ENCODE measurements at places on chromosomes 3 and 15. TPM values are rescaled to one million over a fixed set of nuclear protein-coding genes. Genes with fewer than 3 reads are reported as not detected.

DNA sequence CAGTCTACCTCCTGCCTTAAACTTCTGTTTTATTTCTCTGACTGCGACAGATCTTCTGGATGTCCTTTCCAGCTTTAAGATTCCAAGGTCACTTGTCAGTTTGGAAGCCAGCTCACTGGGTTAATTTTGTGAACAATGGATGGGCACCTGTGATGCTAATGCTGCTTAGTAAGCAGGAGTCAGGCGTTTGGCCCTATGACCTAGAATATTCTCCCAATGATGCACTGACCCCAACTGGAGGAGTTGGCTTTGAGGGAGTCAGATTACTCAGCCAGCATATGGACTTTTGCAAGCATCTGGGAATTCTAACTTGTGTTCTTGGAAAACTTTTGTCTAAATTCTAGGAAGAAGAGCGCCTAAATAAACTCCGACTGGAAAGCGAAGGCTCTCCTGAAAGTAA is 28.1 kb downstream of the HACD3 start:
- DNase-seq, result no peak

DNA sequence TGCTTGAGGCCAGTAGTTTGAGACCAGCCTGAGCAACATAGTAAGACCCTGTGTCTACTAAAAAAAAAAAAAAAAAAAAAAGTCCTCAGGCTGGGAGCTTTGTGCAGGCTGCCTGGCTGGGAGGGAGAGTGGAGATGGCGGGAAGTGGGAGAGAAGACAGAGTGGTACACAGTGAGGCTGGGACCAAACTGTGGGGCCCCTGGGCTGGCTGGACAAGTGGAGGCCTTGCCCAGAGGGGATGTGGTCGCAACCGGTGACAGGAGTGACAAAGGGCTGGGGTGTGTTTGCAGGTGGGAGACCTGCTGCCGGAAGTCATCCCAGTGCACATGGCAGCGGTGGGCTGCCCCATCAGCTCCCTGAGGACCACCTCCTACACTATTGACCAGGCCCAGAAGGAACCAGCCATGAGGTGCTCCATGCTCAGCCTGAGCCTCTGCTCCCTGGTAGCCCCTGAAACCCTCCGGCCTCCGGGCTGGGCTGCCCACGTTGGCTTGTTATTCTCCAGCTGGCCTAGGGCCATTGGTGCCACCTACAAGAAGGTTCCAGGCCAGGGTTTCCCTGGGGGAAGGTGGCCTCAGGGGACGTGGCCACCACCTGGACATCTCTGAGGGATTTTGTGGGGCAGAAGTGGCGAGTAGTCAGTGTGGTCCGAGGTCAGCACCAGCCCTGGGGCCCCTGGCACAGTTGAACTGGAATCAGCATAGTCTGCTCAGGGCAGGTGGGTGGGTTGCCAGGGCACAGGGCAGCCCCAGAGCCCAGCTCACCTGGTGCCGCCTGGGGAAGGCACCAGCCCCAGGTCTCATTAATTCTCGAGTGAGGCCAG is 22.7 kb downstream of the ACAA1 start:
- peak; percentile 64 for DNase-seq

DNA sequence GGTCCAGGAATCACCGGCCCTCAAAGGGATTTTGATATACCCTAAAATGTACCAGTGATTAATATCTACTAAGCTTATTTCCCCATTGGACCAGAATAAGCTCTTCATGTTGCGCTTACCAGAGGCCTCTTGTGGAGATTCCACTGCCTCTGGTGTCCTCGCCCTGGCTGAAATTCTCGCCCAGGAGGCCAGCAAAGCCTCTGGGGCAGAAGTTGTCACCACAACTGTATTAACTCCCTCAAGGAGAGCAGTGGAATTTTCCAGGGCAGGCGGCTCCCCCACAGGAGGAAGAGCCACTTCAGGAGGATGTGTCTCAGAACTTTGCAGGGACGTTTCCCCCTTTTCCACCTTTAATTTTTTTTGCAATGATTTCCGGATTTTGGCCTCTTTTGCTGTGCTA is 6.9 kb downstream of the DPPA4 start:
- no peak for DNase-seq

DNA sequence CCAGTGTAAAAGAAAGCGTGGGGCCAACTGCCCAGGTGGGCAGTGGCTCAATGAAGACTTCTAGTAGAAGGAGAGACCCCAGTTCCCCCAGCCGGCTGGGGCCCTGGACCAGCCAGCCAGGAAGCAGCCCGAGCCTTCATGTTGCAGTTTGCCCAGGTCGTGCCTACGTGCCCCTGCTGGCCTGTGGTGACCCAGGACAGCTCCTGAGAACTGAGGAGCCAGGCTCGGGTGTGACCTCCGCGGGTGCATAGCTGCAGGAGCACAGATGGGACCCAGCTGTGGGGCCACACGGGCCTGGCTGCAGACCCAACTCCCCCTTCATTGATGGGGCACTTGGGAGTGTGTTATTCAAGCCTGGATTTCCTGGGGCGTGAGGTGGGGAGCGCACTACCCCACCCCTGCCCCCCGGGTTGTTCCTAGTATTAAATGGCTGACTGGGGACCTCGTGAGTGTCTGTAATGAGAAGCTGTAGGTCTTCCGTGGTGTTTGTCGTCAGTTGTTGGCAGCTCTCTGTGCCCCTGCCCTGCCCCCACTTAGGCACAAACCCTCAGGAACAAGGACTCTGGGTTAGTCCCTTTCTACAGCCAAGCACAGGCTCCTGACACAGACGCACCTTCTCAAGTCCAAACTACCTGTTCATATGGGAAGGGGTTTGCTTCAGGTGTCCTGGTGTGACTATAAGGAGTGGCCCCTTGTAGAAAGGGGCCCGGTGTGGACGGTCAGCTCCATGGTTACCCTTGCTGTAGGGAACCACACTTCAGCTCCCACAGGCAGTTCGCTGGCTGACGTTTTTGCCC is 39.1 kb downstream of the IDH2 start:
- DNase-seq, result no peak

- no peak for DNase-seq
Measured at GRCh38 chr3:67781218-67781617, 126.8 kb upstream of the SUCLG2 start.

DNA sequence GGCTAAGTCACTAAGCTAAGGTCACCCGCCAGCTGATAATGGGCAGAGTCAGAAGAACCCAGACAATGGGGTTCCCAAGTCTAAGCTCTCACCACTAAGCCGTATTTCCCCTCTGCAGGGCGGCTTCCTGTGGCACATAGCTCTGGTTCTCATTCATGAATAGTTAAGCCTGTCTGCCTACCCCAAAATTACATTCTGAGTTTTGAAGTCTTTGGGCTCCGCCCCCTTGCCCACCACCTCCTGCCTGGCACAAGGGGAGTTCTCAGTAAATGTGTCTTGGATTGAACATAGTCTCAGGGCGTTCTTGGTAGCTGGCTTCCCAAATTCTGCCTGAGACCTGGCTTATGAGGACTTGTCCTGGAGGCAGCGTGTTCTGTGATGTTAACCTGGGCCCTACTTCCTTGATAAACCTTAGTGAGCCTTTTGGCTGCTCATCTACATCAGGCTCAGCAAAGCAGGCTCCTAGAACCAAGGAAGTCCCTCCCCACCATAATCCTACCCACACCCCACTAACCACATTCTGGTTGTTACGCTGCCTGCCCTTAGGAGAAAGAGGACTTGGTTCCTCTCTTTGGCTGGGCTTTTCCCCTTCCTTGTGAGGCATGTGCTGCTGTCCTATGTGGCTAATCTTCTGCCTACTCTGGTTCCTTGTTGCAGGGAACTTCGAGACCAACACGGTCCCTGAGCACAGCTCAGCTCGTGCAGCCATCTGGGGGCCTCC is 54.9 kb downstream of the STARD5 start:
- DNase-seq, result no peak

DNA sequence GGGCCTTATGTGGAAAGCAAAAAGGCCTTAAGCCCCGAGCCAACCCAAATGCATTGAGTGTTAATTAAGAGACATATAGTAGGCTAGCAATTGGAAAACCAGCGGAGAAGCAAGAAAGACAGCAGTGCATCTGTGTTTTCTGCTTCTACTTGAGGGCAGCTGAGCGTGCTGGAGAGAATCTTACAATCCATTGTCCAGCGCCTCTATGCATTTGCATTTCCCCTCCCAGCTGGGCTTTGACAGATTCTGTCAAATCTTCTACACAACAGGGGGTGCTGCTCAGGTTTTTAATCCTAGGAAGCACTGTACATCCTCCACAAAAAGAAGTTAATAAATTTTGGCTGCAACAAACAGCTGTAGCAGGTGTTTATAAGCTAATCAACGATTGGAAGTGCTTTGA is 23.9 kb downstream of the SSR3 start:
- no peak for DNase-seq

GRCh38 chr15:76064375-76064774 is 4.6 kb downstream of the TMEM266 start:
- DNase-seq, result no peak

GRCh38 chr3:104909721-104910120 is 457.0 kb upstream of the ALCAM start:
- no peak for DNase-seq

The CPN2 gene
- not detected for total RNA-seq

GRCh38 chr15:68373028-68373427 is 58.9 kb downstream of the ITGA11 start:
- DNase-seq, result peak; percentile 20

DNA sequence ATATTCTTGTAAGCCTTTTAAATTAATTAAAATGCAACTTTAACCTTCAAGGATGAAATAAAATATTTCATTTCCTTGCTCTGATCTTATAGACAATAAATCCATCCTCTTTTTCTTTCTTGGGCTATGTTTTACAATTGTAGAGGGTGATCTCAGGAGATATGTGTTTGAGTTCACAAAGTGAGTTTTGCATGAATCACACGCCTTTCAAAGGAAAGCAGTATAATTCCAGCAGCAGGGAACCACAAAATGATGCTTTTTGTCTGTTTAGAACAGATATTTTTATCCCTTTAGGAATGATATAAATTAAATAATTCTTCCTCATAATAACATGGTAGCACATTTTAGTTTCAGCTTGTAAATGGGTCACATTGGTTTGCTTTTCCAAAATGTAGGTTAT is 191.2 kb downstream of the SEMA6D start:
- DNase-seq, result no peak

The XXYLT1 gene
- total RNA-seq, result 10.4 TPM

DNA sequence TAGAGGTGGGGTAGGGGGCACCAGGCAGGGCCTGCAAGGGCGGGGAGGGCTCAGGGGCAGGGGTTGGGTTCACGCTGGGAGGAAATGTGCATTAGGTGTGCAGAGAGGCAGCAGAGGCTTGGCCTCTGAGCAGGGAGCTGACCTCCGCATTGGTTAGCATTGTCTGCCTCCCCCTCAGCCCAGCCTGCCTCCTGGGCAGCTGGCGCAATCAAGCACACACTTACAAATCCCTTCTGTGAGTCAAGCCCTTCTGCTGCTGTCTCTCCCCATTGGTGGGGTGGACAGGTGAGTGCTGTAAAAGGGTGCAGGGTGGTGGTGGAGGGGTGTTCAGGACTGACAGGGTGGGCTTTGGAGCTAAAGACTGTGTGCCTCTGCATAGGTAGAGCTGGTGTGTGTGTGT is 9.3 kb downstream of the LOXL1 start:
- no peak for DNase-seq

The WDR53 gene
- total RNA-seq, result 17.1 TPM

The SUSD5 gene
- 3.3 TPM for total RNA-seq

The TEX55 gene
- total RNA-seq, result not detected

- no peak for DNase-seq
Measured at GRCh38 chr15:28981351-28981720, 95.6 kb downstream of the APBA2 start.

- no peak for DNase-seq
Measured at GRCh38 chr3:23663661-23664186, 142.0 kb upstream of the UBE2E1 start.

DNA sequence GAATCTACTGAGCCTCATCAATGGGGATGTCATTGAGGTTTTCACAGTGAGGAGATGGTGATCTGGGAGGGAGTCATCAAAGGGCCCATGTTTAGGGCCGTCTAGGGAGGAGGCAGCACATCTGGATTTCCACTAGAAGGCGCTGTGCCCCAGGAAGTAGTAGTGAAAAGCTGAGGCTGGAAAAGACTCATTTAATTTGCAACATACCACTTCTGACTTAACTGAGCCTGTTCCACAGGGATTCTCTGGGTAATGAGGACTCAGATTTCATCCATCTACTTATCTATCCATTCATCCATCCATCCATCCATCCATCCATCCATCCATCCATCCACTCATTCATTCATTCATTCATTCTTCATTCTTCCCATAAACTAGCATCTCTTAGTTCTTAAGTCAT is 17.4 kb upstream of the SHF start:
- DNase-seq, result no peak

DNA sequence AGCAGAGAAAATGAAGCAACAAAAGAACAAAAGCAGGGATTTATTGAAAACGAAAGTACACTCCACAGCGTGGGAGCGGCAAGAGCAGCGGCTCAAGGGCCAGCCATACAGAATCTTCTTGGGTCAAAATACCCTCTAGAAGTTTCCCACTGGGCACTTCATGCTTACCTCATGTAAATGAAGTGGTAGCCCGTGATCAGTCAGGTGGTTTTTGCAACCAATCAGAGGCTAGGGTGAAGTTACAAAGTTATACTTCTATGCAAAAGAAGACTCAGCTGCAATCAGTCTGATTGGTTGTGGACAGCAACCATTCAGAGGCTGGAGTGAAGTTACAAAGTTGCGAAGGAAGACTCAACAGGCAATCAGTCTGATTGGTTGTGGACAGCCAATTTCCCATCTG is 37.8 kb upstream of the TRH start:
- DNase-seq, result no peak

DNA sequence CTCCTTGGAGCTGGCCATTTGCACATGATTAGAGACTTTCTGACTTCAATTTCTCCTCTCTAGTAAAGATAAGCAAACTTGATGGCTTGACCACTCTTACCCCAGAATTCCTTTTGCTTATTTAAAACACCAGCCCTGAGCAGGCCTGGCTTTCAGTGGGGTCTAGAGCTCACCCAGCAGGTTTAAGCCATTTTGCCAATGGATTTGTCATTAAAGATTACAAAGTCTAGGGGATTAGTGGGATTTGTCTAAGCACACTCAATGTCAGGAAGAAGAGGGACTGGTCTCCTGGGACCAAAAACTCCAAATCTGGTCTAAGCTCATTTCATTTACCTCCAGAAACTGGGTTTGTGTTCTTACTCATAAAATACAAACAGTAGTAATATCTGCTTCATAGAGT is 57.3 kb upstream of the SNTN start:
- DNase-seq, result no peak

DNA sequence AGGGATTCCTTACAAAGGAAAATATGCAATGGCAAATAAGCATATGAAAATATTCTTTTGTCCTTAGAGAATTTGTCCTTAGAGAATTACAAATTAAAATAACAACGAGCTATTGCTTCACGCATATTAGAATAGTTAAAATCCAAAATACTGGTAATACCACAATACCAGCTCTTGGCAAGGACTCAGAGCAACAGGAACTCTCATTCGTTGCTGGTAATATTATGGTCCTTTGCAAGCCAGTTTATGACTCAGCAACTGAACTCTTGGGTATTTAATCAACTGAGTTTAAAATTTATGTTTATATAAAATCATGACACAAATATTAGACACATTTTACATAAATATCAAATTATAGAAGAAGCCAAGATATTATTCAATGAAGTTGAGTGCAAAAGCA is 1730.4 kb downstream of the SI start:
- no peak for DNase-seq

- no peak for DNase-seq
Measured at GRCh38 chr3:37963016-37963415, 27.6 kb upstream of the VILL start.

The CCDC12 gene
- total RNA-seq, result 46.7 TPM

The PLSCR4 gene
- total RNA-seq, result 6.0 TPM

All from type B pancreatic cell (in vitro differentiated cells).